Vein endothelial cell (primary cell): ENCODE measurements at places on chromosomes 11 and 22. TPM values are rescaled to one million over a fixed set of nuclear protein-coding genes. Genes with fewer than 3 reads are reported as not detected.

Gene GSTT2
- total RNA-seq, result 1.7 TPM in 1 of 2 replicates, not detected in the other

Gene VPREB3
- not detected in 2 replicates for total RNA-seq

Gene C2CD3
- 18.4 and 22.9 TPM in 2 replicates for total RNA-seq

Gene PDXP
- 11.8 and 15.4 TPM in 2 replicates for total RNA-seq
